Erythroblast (primary cell): ENCODE measurements at places on chromosomes 1 and 21.

- DNase-seq, result peak; percentile 53
Measured at GRCh38 chr1:150484861-150485260, 2.4 kb upstream of the TARS2 start.

GRCh38 chr21:34498623-34499022, 13.4 kb downstream of the KCNE1 start:
- DNase-seq, result no peak

DNA sequence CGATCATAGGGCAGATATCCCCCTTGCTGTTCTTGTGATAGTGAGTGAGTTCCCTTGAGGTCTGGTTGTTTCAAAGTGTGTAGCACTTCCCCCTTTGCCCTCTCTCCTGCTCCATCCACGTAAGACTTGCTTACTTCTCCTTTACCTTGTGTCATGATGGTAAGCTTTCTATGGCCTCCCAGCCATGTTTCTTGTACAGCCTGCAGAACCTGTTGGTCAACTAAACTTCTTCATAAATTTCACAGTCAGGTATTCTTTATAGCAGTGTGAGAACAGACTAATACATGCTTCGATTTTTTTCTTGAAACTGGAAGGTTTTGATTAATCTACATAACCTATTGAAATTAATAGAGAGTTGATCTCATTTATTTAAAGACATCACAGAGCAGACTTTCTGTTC, 302.5 kb upstream of the PBX1 start:
- no peak for DNase-seq

DNA sequence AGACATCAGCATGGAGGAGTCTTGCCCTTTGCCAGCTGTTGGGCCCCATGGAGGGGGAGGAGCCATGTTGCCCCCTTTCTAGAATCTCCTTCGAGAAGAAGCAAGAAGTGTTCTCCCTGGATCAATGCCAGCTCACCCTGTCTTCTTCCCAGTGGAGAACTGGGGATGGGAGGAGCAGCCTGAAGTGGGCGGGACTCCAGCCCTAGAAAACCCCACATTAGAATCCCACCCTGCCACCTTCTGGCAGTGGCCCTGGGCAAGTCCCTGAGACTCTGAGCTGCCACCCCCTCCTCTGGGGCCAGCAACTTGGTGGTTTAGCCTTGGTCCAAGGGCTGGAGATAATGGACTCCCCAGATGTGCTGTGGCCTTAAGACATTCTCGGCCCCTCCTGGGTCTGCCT, 51.7 kb downstream of the PAX7 start:
- no peak for DNase-seq

DNA sequence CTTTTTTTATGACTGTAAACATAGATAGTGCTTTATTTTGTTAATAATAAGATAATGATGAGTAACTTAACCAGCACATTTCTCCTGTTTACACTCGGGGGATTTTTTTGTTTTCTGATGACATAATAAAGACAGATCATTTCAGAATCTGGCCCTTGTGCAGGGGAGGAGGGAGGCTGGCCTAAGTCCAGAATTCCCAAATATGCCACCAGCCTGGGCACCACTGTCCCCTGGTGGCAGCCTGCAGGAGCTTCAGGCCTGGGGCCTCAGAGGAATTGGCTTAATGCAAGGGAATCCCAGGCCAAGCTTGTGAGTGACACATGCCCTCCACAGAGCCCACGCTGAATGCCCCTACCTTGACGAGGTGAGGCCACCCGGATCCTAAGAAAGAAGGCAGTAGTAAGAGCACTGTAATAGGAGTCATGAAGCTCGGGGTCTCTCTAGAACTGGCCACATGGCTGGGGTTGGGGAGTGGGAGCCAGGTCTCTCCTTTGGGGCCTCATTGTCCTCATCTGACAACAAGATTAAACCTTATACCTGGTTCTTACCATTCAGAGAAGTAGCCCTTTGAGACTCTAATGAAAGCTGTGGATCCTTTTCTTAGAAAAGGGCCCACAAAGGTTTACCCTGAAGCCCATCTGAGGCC, 24.1 kb downstream of the ETNK2 start:
- DNase-seq, result peak; percentile 29

DNA sequence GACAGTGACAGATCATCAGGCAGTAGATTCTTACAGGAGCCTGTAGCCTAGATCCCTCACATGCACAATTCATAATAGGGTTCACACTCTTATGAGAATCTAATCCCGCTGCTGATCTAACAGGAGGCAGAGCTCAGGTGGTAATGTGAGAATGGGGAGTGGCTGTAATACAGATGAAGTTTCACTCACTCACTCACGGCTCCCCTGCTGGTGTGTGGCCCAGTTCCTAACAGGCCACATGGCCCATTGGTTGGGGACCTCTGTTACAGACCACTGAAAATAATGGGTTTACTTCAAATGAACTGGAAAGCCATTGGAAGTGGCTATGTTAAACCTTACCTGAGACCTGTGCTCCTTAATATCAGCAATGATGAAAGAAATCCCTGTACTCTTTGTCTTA, 151.0 kb downstream of the GRIK1 start:
- no peak for DNase-seq

GRCh38 chr1:21308847-21309652, 18.8 kb upstream of the ECE1 start:
- no peak for DNase-seq

DNA sequence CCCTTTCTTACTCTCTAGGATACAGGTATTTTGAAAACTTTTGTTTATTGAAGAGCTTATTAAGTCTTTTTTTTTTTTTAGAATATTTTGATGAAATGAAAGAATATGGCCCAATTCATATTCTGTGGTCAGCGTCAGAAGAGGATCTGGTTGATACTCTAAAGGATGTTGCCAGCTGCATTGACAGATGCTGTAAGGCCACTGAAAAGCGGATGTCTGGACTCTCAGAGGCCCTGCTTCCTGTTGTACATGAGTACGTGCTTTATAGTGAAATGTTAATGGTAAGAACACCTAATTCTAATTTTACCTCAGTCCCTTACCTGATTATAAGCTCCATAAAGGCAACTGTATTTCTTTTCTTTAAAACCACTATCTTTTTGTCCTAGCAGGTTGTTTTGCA, 37.1 kb downstream of the SNX7 start:
- no peak for DNase-seq

- no peak for DNase-seq
Measured at GRCh38 chr1:116076831-116077230, 34.4 kb upstream of the MAB21L3 start.

- DNase-seq, result no peak
Measured at GRCh38 chr1:241600496-241600901, 39.7 kb downstream of the CHML start.

DNA sequence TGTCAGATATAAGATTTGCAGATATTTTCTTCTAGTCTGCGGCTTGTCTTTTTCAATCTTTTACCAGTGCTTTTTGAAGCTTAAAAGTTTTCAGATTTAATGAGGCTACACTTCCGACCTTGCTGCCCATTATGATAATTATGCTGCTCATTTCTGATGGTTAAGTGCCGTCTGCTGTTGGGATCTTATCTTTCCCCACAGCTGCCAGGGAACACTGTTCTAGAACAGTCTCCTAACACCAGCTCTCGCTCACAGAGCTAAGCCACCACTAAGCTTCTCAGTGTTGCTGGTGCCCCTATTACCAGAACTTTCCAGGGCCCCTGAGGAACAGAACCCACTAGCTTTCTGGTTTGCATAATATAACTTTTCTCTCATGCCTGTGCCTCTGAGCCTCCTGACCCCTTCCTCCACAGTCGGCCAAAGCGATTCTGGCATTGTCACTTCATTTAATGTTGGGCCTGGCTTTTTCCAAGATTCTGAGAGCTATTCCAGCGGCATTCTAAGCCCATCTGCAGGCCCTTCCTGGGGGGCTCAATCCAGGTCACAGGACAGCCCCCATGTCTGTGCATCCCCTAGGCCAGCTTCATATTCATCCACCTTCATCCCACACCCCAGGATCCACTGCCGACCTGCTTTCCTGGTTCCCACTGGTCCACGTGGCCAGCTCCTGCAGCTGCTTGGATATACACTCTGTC, 237.0 kb downstream of the PTPRU start:
- DNase-seq, result no peak

DNA sequence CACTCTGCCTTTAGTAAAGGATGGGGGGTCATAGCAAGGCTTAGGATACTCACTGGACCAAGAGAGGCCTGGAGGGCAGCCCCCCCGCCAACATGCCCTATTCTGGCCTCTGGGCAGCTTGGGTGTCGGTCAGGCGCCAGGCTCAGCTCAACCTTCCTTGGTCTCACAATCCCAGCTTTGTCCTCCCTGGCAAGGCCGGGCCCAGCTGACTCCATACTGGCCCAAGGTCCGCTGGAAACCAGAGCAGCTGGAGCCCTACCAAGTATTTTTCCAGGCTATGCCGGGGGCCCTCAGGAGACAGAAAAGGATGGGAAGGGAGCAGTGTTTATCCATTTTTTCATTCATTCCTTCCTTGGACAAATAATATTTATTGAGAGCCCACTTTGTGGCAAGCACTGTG, 6.2 kb downstream of the FBXO2 start:
- DNase-seq, result no peak

DNA sequence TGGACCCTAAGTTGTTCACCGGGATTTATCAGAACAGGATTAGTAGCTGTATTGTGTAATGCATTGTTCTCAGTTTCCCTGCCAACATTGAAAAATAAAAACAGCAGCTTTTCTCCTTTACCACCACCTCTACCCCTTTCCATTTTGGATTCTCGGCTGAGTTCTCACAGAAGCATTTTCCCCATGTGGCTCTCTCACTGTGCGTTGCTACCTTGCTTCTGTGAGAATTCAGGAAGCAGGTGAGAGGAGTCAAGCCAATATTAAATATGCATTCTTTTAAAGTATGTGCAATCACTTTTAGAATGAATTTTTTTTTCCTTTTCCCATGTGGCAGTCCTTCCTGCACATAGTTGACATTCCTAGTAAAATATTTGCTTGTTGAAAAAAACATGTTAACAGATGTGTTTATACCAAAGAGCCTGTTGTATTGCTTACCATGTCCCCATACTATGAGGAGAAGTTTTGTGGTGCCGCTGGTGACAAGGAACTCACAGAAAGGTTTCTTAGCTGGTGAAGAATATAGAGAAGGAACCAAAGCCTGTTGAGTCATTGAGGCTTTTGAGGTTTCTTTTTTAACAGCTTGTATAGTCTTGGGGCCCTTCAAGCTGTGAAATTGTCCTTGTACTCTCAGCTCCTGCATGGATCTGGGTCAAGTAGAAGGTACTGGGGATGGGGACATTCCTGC, 3.9 kb upstream of the OLFML3 start:
- DNase-seq, result no peak

DNA sequence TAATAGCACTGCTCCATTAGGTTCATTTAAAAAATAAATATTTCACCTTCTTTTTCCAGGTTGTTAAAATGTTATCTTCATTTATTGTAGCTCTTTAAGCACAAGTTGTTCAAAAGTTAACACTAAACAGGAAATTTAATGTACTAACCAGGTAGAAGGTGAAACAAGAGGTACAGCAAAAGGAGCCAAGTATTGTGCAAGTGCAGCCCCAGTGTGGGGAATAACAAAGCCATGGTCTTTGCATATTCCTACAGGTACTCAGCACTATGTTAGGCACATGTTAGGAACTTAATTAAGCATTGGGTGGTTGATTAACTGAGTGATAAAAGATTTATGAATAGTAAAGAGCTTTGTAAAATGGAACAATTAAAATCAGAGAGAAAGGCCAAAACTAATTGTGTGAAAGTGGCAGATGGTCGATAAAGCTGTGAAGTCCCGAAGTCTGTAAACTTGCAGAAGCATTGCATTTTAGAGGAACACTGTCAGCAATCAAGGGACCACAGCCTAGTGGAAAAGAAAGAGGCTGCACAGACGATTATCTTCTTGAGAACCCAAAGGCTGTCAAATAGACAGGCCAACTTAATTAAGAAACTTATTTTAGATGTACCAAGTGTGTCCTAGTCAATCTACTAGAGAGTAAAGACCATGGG, 185.8 kb downstream of the SLC44A5 start:
- no peak for DNase-seq

GRCh38 chr1:47208374-47208850, 18.6 kb upstream of the PDZK1IP1 start:
- no peak for DNase-seq

DNA sequence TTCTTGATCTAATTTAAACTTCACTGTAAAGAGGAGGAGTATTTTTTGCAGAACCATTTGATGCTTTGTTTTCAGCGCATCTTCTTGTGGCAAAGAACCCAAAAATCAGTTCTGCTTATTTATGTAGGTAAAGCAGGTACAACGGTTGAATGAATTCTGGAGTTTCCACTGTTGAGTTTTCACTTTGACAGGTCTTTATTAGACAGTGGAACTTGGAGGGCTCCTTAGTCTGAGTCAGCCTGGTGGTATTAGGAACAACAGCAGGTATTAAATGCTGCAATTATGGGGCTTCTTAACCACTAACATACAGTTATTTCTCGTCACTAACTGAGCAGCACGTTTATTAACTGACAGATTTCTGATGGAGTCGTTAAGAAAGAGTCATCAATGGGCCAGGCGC, 1.2 kb downstream of the LRIG2 start:
- DNase-seq, result no peak

DNA sequence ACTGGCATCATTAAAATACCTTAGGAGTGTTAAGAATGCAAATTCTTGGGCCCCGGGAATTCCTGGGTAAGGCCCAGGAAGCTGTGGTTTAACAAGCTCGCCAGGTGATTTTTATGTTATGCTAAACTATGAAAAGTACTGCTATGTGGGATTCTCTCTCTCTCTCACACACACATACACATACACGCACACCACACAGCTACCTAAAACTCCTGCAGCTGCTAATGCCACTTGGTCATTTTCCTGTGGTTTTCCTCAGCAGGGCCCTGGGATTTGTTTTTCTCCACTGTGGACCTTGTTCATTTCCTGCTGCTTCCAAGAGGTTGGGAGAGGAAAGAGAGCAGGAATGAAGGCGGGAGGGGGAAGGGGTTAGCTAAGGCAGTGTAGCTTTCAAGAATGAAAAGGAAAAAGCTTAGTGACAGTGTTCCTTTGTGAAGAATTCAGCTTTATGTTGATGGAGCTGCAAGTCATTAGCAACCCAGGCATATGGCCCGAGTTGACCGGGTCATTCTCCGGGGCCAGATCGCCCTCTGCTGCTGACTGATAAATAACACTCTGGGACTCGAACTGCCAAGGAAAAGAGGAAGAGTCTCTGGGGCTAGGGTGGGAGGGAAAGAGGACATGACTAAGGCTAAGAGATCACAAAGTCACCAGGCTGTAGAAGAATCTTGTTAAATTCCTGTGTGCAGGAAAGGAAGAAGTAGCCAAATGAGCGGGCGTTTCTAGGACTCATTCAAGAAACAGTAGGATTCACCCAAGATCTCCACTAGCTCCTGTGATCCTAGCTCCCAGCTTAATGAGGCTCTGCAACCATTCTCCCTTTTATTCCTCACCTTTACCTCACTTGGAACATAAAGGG, 30.5 kb upstream of the LRIG2 start:
- DNase-seq, result peak; percentile 79

GRCh38 chr1:203360547-203361185, 9.7 kb upstream of the FMOD start:
- no peak for DNase-seq

DNA sequence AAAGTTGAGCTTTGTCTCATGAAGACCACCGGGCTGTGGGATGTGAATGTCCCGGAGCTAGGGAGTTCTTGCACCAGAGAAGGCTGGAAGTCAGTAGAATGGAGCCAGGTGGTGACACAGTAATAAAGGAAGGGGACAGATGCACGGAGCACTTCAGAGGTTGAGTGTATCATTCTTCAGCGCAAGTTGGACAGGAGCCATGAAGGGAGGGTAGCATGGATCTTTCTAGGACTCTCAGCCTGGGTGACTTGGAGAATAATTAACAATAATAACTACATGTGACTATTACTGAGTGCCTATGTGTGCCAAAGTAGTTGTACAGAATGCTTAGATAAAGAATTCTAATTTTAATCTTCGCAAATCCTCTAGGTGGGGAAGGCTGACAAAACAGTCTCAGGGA, 258.7 kb upstream of the AJAP1 start:
- no peak for DNase-seq

GRCh38 chr1:231357831-231358354, 19.8 kb downstream of the SPRTN start:
- peak; percentile 77 for DNase-seq
